Islet precursor cell (in vitro differentiated cells): ENCODE measurements at places on chromosomes 3 and 15.

DNA sequence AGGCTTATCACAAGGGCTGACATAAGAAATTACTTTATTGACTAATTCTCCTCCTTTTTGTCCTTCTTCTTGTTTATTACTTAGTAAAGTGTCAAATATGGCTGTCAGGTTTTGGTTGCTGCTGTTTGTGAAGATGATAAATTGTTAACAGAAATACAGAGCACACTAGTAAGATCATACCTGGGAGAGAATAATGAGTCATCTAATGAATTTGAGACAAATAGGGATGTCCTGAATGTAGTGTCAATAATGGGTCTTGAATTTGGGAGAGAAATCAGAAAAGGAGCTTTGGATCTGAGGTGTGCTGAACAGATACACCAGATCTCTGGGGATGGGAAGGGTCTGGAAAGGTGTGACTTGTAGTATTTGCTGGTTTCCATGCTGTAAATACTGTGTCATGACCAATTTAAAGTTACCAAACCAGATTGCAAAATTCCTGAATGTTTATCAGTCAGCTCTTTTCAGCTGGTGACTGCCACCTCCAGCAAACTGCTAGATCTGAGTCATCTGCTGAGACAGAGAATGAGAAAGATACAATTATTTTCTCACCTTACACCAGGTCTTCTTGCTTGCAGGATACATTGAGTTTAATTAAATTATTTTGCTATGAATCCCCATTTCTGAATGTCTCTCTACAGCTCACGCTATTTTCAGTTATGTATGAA, 76.7 kb upstream of the SATB1 start:
- peak; percentile 57 for DNase-seq

DNA sequence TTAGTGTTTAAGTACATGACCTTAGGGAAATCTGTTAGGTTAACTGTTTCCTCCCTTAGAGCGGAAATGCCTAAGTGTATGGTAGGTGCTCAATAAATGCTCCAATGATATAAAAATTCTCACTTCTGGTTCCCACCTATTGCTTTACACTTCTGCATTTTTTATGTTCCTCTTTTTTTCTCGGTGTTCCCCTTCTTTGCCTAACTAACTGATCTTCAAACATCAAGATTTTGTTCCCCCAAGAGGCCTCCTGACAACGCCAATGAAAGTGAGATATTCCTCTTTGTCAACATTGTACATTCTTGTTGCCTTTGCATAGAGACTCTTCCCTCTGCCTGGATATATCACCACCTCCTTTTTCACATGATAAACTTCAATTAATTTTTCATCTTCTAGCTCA, 17.4 kb downstream of the SLC35A5 start:
- no peak for DNase-seq

GRCh38 chr3:17583530-17583929, 158.9 kb downstream of the TBC1D5 start:
- peak; percentile 50 for DNase-seq

GRCh38 chr3:9679476-9680080, 24.1 kb upstream of the CPNE9 start:
- no peak for DNase-seq

- no peak for DNase-seq
Measured at GRCh38 chr3:126264381-126264780, 84.0 kb upstream of the ALDH1L1 start.

- no peak for DNase-seq
Measured at GRCh38 chr3:61813636-61814035, 252.3 kb downstream of the PTPRG start.

- no peak for DNase-seq
Measured at GRCh38 chr3:60047426-60048200, 997.8 kb upstream of the CFAP20DC start.

DNA sequence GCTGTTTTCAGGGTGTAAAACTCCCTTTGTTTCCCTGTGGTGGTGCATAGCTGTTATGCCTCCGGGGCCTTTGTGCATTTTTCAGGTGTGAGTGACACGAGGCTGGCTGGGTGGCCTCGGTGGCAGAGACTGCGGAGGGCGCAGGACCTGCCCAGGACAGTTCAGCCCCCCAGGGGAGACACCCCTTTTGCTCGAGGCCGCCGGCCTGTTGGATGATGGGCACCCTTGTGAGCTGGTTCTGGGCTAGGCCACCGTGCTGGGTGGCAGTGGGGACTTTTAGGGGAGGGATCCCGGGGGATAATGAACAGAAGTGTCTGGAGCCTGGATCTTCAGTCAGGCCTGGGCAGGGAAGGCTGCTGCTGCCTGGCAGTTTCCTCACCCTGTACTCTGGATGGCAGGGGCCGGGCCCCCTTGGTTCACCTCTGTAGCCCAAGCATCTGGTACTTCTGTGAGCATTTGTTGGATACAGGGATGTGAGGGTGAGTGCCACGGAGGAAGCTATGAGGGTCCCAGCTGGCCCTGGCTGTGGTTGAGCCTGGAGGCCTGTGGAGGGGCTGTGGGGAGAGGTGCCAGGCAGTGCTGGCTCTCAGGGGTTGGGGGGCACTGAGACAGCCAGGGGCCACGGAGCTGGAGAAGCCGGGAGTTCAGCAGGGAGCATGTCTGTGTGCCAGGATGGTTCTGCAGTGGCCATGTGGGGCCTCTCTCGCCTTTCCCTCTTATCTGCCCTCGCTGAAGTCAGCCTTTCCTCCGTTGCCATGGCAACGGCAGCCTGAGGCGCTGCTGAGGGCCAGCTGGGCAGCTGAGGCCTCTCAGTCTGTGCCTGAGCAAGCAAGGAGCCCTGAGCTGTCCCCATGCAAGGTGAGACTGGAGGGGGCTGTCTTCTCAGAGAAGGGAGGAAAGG, 49.0 kb downstream of the KY start:
- DNase-seq: peak; percentile 90

DNA sequence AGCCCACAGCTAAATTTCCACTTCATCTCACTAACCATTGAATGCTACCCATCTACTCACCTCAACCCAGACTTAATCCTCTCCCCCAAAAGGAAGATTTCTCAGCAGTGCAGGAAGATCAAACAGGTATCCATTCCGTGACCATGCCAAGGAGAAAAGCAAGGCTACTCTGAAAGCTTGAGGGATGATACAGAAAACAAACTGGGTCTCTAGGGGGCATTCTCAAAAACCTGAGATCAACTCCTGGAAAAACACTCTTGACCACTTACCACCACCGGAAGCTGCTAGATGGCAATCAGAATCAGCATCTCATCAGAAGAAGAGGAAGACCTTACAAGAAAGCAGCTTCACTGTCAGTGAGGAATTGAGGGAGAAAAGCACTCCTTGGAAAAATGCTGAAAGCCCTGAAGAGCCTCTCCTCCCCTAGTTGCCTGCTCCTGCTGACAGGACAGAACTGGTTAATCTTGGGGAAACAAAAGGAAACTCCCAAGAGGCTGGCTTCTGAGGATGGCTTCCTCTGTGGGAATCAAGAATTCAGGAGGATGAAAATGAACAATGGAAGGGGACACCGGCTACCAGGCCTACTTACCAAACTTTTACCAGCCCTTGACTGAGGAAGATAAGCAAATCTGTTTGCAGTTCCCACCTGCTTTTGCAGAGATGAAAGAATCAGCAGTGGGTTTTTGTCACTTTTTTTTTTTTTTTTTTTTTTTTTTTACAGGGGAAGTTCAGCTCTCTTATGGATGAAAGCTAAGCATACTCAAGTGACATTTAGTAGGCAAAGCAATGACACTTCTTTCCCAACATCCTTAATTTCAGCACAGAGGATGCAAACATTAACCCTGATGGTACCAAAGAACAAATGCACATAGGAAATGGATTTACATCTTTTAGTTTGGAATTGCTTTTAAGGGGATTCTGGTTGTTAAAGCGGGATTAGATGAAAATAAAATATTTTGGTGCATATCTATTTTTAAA, at the start of gene ATP8B4:
ATP8B4 (minus strand) TSS at position 171 of the 978 bp plus-strand sequence. CDS start 12,267 bp downstream, outside the sequence.
- no peak for DNase-seq

- DNase-seq: no peak
Measured at GRCh38 chr15:84634228-84634837, 19.8 kb downstream of the WDR73 start.

DNA sequence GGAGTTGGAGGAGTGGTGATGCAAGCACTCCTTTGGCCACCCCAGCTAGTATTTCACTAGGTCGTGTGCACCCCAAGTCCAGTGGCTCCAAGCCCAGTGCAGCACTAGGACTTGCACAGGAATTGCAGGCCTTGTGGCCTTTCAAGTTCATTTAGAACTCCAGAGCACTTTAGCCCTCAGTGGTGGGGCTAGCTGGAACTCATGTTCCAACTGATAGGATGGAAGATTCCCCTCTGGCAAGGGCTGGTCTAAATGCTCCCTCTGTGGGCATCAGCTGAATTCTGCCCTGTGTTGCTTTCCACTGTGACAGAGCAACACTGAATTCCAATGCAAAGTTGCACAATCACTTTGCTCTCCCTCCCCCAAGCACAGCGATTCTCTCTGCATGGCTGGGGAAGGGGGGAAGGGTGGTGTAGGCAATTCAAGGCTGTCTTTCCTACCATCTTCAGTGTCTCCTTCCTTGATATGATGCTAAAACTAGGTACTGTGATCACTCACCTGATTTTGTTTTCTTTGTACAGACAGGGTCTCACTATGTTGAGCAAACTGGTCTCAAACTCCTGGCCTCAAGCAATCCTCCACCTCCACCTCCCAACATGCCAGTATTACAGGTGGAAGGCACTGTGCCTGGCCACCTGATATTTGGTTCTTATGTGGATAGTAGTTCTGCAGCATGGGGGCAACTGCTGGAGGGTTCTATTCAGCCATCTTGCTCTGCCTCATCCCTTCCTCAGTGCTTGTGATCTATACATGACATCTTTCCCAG, 10.3 kb downstream of the USF3 start:
- DNase-seq: peak; percentile 61

- DNase-seq: no peak
Measured at GRCh38 chr3:197468167-197468566, 87.6 kb downstream of the BDH1 start.

GRCh38 chr3:29281344-29282241, 722 bp downstream of the RBMS3 start:
- peak; percentile 92 for DNase-seq

DNA sequence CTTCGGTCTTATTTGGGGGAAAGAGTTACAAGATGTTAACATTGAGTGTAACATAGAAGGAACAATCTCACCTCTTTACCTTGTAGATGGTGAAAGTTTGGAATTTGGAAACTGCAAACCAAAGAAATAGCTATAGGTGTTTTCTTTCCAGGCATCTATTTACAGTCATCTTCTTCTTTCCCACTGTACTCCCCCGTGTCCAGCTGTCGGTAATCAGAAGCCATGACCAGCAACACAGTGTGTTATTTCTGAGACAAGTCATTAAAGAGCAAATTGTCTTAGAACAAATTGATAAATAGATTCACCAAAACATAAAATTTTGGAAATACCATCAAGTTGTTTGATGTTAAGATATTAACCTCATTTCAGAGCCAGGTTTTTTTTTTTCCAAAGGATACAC, 590.5 kb upstream of the NAALADL2 start:
- no peak for DNase-seq

DNA sequence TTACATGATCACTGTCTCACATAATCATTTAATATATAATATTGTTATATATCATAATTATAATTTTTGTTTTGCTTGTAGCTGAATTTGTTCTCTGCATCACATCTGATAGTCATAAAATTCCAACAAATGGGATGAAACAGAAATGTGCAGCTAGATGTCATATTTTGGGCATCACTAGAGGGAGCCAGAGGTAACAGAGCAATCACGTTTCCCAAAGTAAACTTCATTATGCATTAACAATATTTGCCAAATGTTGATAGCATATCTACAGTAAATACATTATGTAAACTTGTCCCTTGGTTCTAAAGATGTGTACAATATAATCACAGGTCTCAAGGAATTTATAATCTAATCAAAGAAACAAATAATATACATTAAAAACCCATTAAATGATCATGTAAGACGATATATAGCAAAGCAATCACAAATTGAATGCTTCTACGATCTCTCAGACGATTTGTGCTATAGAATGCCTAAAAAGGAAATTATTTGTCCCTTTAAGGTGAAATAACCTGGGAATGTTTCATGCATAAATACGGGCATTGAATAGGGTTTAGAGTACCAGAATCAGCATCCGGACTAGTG, 234.2 kb upstream of the MCTP2 start:
- DNase-seq: no peak

GRCh38 chr3:28726840-28727239, 378.2 kb upstream of the AZI2 start:
- peak; percentile 80 for DNase-seq

GRCh38 chr3:7263347-7264195, 402.7 kb downstream of the GRM7 start:
- DNase-seq: no peak

GRCh38 chr15:61527836-61528580, 298.9 kb upstream of the RORA start:
- DNase-seq: peak; percentile 86

DNA sequence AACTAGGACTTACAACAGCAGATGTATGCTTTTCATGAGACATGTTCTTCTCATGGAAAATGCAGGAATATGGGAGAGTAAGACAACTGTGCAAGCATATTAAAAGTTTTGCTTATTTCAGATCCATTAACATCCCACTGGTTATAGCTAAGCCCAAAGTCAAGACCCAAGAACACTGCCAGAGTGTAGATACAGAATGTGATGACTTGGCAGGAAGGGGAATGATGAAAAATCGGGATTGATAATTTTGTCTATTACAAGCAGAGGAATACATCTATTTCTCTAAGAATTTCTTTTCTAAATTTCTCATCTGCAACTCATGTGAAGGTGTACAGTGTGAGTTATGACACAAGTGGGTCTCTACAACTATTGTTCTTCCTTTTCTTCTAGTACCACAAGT, 76.4 kb downstream of the SPATA16 start:
- DNase-seq: no peak

DNA sequence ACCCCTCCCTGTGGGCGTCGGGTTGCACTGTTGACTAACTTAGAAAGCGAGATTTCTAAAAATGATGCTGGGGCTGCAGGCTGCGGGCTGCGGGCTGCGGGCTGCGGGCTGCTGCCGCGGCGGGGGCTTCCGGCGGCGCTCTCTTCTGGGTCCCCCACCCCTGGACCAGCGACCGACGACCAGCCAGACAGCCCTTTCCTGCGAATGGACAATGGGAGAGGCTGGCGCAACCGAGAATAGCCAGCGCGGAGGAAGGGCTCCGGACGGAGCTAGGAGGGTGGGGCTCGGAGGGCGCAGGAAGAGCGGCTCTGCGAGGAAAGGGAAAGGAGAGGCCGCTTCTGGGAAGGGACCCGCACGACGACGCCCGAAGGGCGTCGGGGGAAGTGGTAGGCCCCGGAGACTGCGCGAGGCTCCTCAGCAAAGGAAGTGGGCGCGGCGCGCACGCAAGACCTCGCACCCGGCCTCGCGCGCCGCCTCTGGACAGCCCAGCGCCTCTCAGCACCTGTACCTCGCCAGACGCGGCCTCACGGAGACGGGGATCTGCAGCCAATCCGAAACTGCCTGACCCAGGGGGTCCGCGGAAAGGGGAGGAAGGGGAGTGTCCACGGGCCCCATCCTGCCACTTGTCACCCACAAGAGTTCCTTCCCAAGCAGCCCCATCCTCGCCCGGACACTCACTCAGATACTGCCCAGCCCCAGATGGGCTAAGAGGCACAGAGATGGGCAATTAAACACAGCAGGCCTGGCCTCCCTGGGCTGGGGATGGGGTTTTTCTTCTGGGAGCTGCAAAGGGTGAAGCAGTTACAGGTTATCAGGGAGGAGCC, 70.7 kb downstream of the SLC12A8 start:
- DNase-seq: peak; percentile 78
